Fibroblast of the aortic adventitia (primary cell): ENCODE measurements at places on chromosomes 16 and 17. TPM values are rescaled to one million over a fixed set of nuclear protein-coding genes. Genes with fewer than 3 reads are reported as not detected.

Gene C16orf54
- not detected in 2 replicates for total RNA-seq

Gene HOXB9
- total RNA-seq = not detected in 2 replicates

Gene FAM171A2
- total RNA-seq = 3.1 and 18.5 TPM in 2 replicates

Gene CENPV
- 10.2 and 20.1 TPM in 2 replicates for total RNA-seq

Gene BCL6B
- total RNA-seq = 0.41 and 0.45 TPM in 2 replicates

Gene TMEM100
- total RNA-seq = 0.57 and 2.1 TPM in 2 replicates

Gene SOX15
- 0.57 and 1.4 TPM in 2 replicates for total RNA-seq

Gene HAGH
- total RNA-seq = 12.1 and 21.9 TPM in 2 replicates

Gene MYL4
- total RNA-seq = not detected in 2 replicates

Gene SLC12A3
- total RNA-seq = not detected in 2 replicates

Gene PPL
- 53.9 and 57.9 TPM in 2 replicates for total RNA-seq

Gene EDC4
- total RNA-seq = 29.1 and 47.4 TPM in 2 replicates

Gene CLDN9
- total RNA-seq = not detected in 2 replicates

Gene PARD6A
- 1.4 TPM in 1 of 2 replicates, not detected in the other for total RNA-seq

Gene TEKT3
- 0.63 TPM in 1 of 2 replicates, not detected in the other for total RNA-seq

Gene SOX9
- 2.1 and 2.4 TPM in 2 replicates for total RNA-seq

Gene EVPLL
- not detected in 2 replicates for total RNA-seq

Gene CHD3
- 81.5 and 143 TPM in 2 replicates for total RNA-seq

Gene HYDIN
- total RNA-seq = 0.65 and 1.5 TPM in 2 replicates

Gene TEX14
- total RNA-seq = not detected in 2 replicates

Gene EXOC3L1
- total RNA-seq = 0.98 TPM in 1 of 2 replicates, not detected in the other

Gene ZDHHC1
- 7.1 and 7.6 TPM in 2 replicates for total RNA-seq

Gene RAB26
- 0.27 and 3.6 TPM in 2 replicates for total RNA-seq

Gene ARHGDIG
- total RNA-seq = 1.6 TPM in 1 of 2 replicates, not detected in the other

Gene KRT10
- 12.2 TPM in 1 of 2 replicates, not detected in the other for total RNA-seq

Gene THUMPD1
- 17.3 and 58.2 TPM in 2 replicates for total RNA-seq

Gene SLC2A4
- total RNA-seq = 0.18 TPM in 1 of 2 replicates, not detected in the other

Gene ZP2
- not detected in 2 replicates for total RNA-seq

Gene BLTP2
- 99.3 and 200 TPM in 2 replicates for total RNA-seq

Gene GDPD1
- total RNA-seq = 0.49 and 0.90 TPM in 2 replicates

Gene GPRC5B
- total RNA-seq = 20.2 and 47.4 TPM in 2 replicates

Gene TERB1
- total RNA-seq = 0.08 and 0.09 TPM in 2 replicates

Gene FA2H
- total RNA-seq = not detected in 2 replicates

Gene WSB1
- 99.0 and 177 TPM in 2 replicates for total RNA-seq

Gene SPECC1
- 13.6 and 16.8 TPM in 2 replicates for total RNA-seq

Gene TBX2
- total RNA-seq = 4.1 and 20.8 TPM in 2 replicates

Gene CSH2
- total RNA-seq = not detected in 2 replicates

Gene CNTNAP1
- total RNA-seq = 32.0 and 41.5 TPM in 2 replicates

Gene HSPB9
- not detected in 2 replicates for total RNA-seq
